ENCODE measurements at places on chromosomes 2 and 18.

DNA sequence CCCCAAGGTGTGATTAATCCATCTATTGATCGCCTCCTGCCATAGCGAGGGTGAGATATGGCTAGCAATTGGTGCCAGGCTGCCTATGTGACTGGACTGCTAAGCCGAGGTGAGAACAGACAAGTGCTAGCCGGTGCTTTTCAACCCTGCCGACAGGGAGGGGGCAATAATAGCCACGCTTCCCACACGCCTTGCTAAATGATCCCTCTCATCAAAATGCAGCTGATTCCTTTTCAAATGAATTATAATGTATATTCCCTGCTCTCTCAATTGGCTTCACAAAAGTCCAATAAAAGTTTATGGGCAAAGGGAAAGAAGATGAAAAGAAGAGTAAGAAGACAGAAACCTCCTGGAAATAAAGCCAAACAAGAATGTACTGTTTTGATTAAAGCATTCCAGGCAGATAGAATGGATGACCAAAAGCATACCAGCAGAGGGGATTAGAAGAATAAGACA is 235.6 kb downstream of the ICOS start:
- DNase-seq = no peak

DNA sequence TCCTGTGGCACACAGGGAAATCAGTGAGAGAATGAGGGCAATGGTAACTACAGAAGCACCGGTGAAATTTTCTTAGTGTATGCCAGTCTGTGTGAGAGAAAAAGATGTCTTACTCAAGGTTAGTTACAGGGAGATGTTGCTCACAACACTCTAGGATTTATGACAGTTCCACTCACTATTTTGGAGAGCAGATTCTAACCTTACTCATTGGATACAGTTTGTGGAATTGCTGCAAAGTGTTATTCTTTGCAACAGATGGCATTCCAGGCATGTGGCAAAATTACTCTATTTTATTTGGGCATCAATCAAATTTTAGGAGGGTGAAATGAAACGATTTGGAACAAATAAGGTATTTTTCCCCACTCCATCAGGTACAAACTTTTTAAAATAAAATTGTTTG is 449.1 kb downstream of the PIK3C3 start:
- DNase-seq = no peak

- no peak for DNase-seq
These were observed 6.5 kb downstream of the KCNJ3 start for GRCh38 chr2:154704991-154705390.

DNA sequence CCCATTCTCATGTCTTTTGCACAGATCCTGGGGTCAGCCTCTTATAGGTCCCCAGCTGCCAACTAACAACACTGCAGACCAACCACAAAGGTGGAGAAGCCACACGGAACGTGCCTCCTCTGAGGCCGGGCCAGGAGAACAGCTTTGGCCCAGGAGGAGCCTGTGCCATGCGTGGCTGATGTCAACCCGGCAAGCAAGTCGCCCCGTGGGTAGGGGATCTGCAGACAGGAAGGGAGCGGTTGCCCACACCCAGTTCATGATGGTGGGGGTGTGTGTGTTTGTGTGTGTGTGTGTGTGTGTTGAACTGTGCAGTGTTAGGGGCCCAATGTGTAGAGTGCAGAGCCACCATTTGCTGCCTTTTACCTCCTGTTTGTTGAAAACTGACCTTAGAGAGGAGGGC is 2.4 kb upstream of the CLEC4F start:
- DNase-seq = no peak

- no peak for DNase-seq
These were observed 42.1 kb downstream of the CAVIN2 start for GRCh38 chr2:191804766-191805165.

All from stimulated activated CD8-positive, alpha-beta memory T cell treated with anti-CD3 and anti-CD28 coated beads, Interleukin-2, amount 100 ng/mL, for 48 hours (primary cell).